ENCODE measurements at places on chromosomes 2 and 18.
A peak's percentile ranks its signal among the peaks of the same experiment; 100 is the strongest.

DNA sequence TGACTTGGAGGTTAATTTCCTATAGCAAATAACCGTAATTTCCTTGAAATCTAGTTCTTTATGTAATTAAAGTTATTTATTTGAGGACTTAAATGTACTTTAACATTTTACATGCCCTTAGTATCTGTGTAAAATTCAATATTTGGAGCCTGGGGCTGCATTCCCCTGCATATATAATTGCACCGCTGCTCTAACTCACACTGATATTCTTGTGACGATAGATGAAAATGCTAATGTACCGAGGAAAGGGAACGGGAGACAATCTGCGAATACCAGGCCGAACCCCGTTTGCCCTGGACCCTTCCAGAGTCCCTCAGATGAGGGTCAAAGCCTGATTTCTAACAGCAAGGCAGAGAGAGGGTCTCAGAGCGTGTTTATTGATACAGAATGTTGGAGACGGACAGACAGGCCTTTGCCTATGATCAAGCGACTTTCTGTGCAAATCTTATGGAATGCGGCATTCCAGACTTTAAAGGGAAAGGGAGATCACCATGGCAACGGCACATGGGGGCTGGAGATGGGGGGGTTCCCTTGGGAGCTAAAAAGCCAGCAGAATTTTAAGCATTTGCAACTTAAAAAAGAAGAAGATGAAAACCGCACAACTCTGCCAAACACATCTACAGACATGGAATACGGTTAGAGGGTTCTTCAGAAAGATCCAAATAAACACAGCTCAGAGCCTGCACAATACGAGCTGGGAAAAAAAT is 57.6 kb upstream of the TWIST2 start:
- no peak for DNase-seq

- peak; percentile 67 for DNase-seq
Observed at GRCh38 chr2:48427552-48427951, 102.4 kb upstream of the STON1 start.

GRCh38 chr2:40528564-40528963 is 76.7 kb upstream of the SLC8A1 start:
- no peak for DNase-seq

DNA sequence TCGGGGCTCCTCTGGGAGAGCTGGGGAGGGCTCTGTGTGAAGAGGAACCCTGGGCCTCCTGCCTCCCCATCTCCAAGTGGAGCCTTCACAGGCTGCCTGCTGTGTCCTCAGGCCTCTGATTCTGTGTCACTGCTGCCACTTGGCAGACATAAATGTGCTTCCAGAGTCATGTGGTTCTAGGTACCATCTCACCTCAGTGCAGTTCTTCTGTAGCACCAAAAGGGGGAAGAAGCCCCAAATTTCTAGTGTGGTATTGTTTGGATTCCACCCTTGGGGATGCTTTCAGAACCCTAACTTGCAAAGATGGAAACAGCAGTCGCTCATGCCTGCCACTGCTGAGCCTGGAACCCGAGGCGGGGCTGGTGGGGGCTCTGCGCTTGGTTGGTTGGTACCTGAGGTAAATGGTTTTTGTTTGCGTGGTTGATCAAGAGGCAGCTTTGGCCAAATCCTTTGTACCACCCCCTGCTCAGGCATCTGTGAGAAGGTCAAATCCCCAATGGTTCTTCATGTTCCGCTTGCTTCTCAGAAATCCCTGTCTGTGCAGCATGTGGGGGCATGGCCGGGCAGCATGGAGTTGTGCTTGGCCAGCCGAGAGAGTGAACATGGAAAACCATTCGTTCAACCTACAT is 27.5 kb downstream of the COA5 start:
- DNase-seq = no peak

- DNase-seq = no peak
Observed at GRCh38 chr18:37845498-37845897, 279.9 kb upstream of the CELF4 start.

- DNase-seq = no peak
Observed at GRCh38 chr2:240798327-240798905, 21.6 kb downstream of the KIF1A start.

- no peak for DNase-seq
Observed at GRCh38 chr18:12699747-12700146, 2.8 kb downstream of the CEP76 start.

DNA sequence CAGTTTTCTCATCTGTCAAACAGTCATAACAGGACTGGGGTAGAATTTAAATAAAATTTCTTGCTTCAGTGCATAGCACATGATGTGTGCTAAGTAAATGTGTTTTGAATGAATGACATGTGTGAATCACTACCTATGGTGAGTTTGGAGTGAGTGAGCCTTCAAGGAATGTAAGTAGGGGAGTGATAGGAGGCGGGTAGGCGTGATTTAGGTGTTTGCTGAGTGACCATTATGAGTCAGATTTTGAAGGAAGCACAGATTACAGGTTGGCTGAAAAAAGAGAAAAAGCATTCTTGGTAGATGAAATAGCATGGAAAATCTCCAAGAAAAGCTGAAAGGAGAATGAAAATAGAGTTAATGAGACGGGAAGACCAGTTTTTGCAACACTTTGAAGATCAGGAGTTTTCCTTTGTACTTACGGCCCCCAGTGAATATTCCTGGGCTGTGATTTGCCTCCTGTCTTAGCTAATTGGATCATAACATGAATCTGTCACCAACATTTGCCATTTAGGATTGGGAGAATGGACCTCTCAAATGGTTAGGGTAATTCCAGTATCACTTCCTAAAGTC is 136.9 kb upstream of the GATA6 start:
- peak; percentile 47 for DNase-seq

DNA sequence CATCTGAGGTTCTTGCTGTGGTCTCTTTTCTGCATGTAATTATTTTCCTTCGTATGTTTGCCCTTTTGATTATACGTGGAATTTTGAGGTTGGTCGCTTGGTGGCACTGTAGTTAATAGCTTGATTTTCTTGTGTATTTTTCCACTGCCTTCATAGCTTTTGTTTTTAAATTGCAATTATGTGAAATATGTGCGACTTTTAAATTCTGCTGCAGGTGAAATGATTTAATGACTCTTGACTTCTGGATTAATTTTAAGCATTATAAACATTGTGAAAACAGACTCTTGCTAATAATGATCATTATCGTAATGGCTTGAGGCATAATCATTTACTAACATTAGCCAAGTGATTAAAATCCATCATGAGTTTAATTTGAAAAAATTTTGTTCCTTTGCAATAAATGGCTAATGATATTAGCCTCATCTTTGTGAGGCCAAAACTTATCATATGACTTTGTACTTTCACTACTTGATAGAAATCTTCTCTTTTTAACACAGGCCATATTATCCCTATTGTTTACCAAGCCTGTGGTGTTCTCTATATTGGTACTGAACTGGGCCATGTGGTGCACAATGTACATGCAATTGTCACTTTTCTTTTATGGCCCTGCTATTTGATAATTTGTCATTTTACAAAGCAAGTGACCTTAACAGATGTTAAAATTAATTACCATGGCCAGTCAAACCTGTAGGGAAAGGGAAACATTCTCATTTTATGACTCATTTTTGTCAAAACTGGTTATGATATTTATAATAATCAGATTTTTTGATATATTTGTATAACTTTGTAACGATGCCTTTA is 62.8 kb upstream of the NEUROD1 start:
- DNase-seq = peak; percentile 65

DNA sequence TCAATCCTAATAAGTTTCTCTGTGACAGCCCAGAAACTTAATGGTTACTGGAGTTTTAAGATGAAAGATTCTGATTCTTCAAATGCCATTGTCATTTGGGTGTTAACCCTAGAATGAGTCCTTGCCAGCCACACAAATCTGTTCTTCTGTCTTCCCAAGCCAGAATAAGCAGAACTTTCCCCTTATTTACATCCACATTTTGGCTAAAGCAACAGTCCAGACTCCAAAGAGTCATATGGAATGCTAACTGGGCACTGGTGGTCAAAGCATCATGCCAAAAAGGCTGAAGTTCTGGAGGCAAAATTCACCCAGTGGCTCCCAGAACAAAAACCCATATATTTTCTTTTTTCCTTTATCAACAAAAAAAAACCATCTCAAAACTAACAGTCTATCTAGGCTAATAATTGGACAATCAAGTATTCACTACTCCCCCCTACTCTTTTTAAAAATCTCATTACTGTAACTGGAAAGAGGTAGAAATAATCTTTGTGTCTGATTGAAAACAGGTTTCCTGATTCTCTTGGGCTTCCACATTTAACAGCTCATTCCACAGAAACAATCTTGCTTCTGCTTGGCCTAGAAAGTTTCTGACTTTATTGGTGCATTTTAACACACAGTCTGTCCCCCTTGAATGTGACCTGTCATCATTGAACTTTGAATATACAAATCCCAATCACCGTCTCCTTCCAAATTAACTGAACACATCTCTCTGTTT is 89.6 kb upstream of the SETBP1 start:
- no peak for DNase-seq

GRCh38 chr2:146444987-146445386 is 1399.8 kb upstream of the ACVR2A start:
- DNase-seq = no peak

- no peak for DNase-seq
Observed at GRCh38 chr2:75790121-75790813, 79.6 kb upstream of the GCFC2 start.
